ENCODE measurements at places on chromosomes 16 and 17.

GRCh38 chr17:74756891-74757290, 8.5 kb downstream of the NHERF1 start:
- H3K36me3 ChIP-seq, result no peaks in the 10 kb centered on the region
- DNase-seq, result no peak
- H3K4me1 ChIP-seq, result no peaks in the 10 kb centered on the region
- H3K27me3 ChIP-seq, result no peaks in the 10 kb centered on the region
- H3K4me3 ChIP-seq, result no peak overlapping the region

DNA sequence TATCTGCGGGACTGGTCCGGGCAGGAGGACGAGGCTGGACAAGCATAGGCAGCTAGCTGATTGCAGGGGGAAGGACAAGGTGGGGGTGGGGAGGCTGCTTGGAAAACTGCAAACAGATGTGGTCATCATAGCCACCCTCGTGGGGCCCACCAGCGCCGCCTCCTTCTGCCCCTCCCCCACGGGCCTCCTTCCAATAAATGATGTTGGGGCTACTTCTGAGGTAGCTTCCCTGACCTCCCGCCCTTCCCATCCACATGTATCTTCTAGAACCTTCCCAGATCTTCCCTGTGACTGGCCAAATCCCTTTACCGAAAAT, 12.3 kb upstream of the CDC42EP4 start:
- H3K27me3 ChIP-seq, result no peaks in the 10 kb centered on the region
- H3K4me1 ChIP-seq, result peaks cover 13% of the 10 kb centered on the region
- H3K36me3 ChIP-seq, result no peaks in the 10 kb centered on the region
- H3K4me3 ChIP-seq, result no peak overlapping the region
- no peak overlapping the region for H3K27ac ChIP-seq

GRCh38 chr17:80474961-80475909, 1.2 kb downstream of the NPTX1 start:
- no peak for DNase-seq
- no peak overlapping the region for H3K27ac ChIP-seq
- peaks cover 55% of the 10 kb centered on the region for H3K27me3 ChIP-seq
- H3K36me3 ChIP-seq, result no peaks in the 10 kb centered on the region

DNA sequence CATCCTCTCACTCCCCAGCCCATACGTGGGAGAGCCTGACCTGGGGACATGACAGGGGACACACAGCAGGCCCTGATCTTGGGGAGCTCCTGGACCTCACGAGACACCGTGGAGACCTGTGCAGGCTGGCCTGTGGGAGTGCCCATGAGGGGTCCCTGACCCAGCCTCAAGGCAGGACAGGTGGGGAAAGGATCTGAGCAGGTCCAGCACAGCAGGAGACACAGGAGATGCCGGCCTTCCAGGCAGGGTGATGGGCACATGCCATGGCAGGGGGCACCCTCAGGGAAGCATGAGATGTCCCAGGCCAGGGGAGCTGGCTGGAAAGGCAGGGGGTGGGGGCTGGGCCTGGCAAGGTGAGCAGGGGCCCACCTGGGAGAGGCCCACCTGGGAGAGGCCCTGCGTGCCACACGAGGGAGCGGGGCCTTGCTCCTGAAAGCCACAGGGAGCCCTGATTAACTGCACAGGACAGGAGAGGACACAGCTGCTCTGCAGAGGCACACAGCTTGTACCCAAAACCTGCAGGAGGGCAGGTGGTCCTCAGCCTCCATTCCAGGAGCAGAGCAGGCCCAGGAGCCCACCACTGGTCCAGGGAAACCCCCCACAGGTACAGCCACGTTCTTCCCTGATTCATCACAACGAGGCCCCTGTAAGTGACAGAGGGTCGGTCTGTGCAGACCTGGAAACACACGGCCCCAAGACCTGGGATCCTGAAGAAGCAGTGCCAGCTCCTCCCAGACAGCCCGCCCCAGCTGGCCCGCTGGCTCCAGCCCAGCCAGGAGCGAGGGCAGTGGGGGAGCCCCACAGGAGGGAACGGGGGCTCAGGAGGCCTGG, 26.6 kb upstream of the KRT17 start:
- no peaks in the 10 kb centered on the region for H3K4me1 ChIP-seq
- peak overlapping the region; percentile 18 for H3K4me3 ChIP-seq
- H3K27ac ChIP-seq, result no peak overlapping the region
- no peaks in the 10 kb centered on the region for H3K36me3 ChIP-seq
